ENCODE measurements at places on chromosomes 5 and 9. TPM values are rescaled to one million over a fixed set of nuclear protein-coding genes. Genes with fewer than 3 reads are reported as not detected.

PCDHAC1 gene
- total RNA-seq, result 0.27 TPM

NUP188 gene
- 21.7 TPM for total RNA-seq

FOXD4 gene
- 0.58 TPM for total RNA-seq

KIAA0825 gene
- total RNA-seq, result 5.6 TPM

GZMA gene
- 0.75 TPM for total RNA-seq

ELOVL7 gene
- total RNA-seq, result 0.13 TPM

NCS1 gene
- 30.4 TPM for total RNA-seq

PGGT1B gene
- total RNA-seq, result 19.6 TPM

ANKRD31 gene
- total RNA-seq, result 0.27 TPM

PRDM9 gene
- not detected for total RNA-seq

PLAC8L1 gene
- 0.18 TPM for total RNA-seq

SHC3 gene
- 0.53 TPM for total RNA-seq

PCDHA1 gene
- total RNA-seq, result 0.04 TPM

PCDHA9 gene
- 0.04 TPM for total RNA-seq

PCDHGB4 gene
- 4.2 TPM for total RNA-seq

GRM6 gene
- not detected for total RNA-seq

LCN15 gene
- not detected for total RNA-seq

HAVCR1 gene
- total RNA-seq, result 0.04 TPM

GABRA1 gene
- 0.13 TPM for total RNA-seq

NUTM2F gene
- not detected for total RNA-seq

All from muscle of leg (tissue), 16 donors.